ENCODE measurements at places on chromosomes 13 and 19.
A peak's percentile ranks its signal among the peaks of the same experiment; 100 is the strongest.

GRCh38 chr13:28630869-28631268 lies 28.1 kb upstream of the POMP start:
- DNase-seq: no peak

DNA sequence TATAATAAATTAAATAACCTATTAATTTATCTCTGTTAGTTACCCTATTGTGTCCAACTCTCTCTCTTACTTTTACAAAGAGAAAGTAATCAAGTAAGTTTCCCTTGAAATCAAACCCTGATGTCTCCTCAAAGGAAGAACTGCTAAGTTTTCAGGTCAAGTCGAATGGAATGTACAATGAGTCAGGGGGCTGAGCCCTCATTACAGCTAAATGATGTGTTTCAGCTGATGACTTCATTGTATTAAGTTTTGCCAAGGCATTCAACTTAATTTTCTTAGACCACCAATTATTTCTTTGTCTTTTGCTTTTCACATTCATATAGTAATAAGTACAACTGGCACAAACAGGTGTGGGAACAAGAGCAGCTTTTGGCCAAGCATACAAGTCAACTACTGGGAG lies 54.7 kb upstream of the DCT start:
- DNase-seq: no peak

DNA sequence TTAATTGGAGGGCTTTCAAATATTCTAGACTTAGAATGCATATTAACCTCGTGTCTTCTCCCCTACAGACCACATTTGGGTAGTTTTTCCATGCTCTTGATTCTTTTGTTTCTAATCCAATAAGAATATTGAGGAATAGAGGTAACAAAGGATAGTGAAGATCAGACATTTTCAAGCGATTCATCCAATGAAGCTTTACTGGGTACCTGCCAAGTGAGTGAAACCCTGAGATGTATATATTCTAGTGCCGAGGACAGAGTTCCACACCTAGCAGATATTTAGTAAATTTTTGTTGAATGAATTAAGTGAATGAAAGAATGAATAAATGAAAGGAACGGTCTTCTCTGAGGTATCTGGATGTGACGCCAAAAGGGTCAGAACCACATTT lies 442 bp upstream of the RFC3 start:
- DNase-seq: no peak

DNA sequence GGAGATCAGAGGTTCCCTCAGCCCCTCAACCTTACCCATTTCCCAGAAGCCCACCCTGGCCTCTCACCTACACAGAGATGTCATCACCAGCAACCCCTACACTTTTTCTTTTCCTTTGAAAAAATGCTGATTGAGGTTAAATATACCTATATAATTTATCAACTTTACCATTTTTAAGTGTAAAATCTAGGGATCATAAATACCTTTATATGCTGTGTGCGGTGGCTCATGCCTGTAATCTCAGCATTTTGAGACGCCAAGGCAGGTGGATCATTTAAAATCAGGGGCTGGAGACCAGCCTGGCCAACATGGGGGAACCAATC lies 3.1 kb downstream of the KIR2DL4 start:
- DNase-seq: no peak

DNA sequence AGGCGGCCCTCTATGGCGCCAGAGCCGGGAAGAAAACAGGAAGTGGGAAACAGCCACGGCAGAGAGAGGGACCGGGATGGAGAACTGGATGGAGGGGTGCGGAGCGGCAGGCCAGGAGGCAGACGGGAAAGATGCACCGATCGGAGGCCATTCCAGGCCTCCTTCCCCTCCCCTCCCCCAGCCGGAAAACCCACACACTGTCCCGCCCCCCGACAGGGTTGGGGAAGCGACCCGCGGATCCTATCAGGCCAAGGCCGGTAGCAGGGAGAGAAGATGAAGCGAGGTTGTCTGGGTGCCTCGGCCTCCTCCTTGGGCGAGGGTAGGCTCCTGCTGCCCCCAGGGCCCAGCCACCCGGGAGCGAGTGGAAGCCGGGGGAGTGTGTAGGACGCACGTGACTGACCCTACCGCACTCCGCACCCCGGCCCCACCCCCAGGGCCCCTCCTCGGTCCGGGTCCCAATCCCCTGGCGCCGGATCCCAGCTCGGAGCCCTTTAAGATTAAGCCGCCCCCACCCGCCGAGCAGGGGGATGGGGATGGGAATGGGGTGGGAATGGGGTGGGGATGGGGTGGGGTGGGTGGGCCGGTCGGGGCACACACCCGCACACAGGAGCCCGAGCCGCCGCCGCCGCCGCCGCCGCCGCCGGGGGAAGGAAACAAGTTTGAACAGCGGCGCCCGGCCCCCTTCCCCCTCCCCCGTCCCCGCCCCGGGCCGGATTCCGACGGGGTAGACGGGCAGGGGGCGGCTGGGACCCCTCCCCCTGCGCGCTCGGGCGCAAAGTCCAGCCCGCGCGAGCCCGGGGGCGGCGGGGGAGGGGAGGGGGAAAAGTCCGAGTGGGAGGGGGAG lies 1.5 kb downstream of the ERF start:
- peak; percentile 39 for DNase-seq

- DNase-seq: no peak
Measured at GRCh38 chr13:58467176-58467575, 835.6 kb downstream of the PCDH17 start.

DNA sequence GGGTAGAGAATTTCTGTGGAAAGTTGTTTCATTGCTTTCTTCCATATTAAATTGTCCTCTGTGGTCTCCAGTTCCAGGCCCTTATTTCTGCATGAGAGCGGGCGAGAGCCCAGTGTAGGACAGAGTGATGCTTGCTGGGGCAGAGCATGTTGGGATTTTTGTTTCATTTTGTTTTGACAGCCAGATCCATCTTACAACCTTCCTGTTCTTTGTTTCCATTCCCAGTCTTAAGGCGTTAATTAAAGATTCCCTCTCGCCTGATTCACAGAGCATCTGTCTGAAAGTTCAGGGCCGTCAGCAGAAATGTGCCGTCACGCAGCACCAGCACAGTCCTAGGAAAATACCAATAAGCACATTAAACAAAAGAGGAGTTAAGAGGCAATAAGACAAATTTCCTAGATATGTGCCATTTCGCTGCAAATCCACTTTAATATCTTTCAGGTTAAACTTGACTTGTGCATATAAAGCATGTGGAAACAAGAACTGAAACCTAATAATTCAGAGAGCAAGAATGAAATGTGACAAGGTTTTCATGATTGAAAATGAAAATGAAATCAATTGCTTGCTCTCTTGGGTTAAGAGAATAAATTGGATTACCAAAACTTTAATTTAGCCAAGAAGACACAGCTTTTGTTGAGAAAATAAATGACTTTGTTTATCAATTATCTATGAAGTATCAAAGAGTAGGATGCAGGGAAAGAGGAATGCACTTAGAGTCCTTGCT lies 210.7 kb upstream of the SLC10A2 start:
- DNase-seq: no peak

- DNase-seq: no peak
Measured at GRCh38 chr19:54482889-54483288, 9.8 kb upstream of the CDC42EP5 start.

GRCh38 chr13:26053418-26053980 lies 1.7 kb upstream of the SHISA2 start:
- DNase-seq: no peak

GRCh38 chr13:37959284-37959683 lies 89.7 kb upstream of the TRPC4 start:
- DNase-seq: no peak

GRCh38 chr13:20002787-20003186 lies 44.3 kb downstream of the ZMYM2 start:
- DNase-seq: no peak

GRCh38 chr13:97226788-97227627 lies 4.9 kb downstream of the MBNL2 start:
- DNase-seq: no peak

DNA sequence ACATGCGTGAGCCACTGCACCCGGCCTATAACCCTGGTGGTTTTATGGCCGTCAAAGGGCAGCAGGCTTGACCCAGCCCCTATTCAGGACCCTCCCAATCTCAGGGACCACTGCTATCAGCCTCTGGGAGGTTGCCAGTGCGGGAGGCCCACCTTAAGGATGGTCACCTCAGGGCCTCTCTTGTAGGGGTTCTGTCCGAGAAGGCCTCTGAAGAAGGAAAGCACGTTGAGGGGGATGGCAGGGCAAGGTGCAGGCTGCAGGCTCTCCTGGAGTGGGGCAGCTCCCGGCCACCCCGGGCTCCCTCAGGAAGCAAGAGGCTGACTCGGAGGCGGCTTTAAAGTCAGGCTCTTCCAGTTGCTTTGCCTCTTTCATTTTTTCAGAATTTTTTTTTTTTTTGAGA lies 6.0 kb upstream of the GRTP1 start:
- DNase-seq: no peak

DNA sequence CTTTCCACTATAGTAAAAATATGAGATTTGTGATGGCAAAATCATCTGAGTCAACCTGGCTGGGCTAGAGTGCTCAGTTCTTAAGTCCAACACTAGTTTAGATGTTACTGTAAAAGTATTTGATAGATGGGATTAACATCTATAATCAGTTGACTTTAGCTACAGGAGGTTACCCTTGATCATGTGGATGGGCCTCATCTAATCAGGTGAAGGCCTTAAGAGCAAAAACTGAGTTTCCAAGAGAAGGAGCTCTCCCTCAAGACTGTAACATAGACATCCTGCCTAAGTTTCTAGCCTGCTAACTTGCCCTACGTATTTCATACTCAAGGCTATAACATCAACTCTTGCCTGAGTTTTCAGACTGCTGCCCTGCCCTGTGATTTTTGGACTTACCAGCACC lies 132.8 kb downstream of the ENOX1 start:
- DNase-seq: no peak

DNA sequence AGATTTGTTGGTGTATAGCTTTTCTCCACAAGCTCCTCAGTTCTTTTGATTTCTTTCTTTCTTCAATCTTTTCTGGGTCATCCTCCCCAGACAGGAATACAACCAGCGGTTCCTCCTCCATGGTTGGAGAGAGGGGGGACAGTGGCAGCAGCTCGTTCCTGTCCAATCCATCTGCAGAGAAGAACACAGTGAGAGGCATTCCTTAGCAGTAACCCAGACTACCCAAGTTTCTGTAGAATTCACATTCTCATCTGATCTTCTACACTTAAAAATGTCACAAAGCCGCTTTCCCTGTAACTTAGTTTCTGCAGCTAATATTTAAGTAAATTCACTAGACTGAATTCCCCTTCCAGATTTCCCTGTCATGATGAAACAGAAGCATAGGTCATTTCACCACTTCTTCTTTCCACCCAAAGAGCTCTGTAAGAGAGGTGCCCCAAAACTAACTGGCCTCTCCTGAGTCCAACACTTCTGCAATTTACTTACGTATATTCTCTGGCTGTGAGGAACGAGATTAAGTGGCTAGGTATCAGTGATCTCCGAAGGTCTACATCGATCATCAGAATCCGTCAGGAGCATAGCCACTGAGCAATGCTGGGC lies 171.9 kb downstream of the TBC1D4 start:
- no peak for DNase-seq

- no peak for DNase-seq
Measured at GRCh38 chr13:36915896-36916640, 4.0 kb downstream of the SMAD9 start.

DNA sequence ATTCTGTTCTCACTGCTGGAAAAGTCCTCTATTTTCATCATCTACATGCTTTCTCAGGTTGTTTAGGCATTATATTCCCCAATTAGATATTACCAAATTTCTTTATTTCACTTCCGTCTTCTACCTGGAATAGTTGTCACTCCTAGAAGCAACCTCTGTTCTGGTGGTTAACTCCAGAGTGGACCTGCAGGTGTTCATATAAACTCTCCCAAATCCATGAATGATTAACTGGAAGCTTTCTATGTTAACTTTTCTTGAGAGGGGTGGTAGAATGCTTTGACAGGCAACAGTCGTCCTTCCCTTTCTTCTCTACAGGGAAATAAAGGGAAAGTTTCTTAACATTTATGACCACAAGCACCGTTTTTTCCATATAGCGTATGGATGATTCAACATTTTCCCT lies 48.4 kb upstream of the UFM1 start:
- DNase-seq: no peak

- DNase-seq: no peak
Measured at GRCh38 chr19:21127001-21127400, 14.8 kb upstream of the ZNF431 start.

DNA sequence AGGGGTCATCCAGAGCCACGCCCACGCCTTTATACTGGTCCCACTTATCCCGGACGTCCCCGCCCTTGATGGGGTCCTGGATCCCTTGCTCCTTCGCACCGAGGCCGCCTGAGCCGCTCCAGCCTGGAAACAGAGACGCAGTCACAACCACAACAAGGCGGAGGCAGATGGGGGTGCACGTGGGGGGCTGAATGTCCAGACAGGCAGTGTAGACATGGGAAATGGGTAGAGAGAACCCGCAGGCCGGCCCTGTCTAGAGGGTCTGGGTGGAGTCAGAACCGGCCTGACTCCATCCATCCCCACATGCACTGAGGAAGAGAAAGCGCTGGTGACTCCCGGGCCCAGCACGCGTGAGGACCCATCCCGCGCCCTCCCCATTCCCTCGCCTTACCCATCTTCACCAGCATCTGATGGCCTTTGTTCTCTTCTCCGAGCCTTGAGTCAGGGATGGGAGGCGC lies 23.0 kb downstream of the CHERP start:
- no peak for DNase-seq

- DNase-seq: peak; percentile 10
Measured at GRCh38 chr19:42028304-42029216, 34.5 kb upstream of the ATP1A3 start.

- no peak for DNase-seq
Measured at GRCh38 chr13:50762969-50763567, 80.4 kb downstream of the DLEU7 start.

DNA sequence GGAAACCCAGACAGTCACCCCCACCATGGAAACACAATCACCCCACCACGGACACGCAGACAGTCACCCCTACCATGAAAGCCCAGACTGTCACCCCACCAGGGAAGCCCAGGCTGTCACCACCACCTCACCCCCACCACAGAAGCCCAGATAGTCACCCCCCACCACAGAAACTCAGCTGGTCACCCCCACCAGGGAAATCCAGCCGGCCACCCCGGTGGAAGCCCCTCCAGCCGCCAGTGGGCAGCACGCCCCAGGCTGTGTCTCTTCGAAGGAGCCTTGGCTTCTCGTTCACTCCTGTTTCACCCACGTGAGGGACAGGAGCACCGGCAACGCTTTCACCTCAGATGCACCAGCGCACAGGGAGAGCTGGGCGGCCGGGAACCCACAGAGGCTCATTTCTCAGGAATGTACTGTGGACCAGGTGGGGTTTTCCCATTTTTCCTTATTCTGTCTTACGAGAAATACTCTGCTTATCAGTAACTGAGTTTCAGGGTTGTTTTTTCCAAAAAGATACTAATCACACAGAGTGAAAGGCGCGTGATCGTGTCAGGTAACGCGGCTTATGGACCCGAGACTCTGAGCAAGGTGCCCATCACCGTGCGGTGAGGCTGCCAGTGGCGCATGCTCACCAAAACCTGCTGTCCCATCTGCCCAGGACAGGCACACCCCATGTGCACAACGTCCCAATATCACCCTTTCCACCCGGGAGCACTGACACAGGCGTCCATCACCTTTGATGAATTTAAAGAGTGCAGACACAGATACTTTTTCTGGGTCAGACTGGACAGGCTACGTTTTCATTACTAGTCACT lies 28.0 kb downstream of the CARS2 start:
- DNase-seq: no peak

GRCh38 chr13:38685974-38686576 lies 802 bp upstream of the FREM2 start:
- DNase-seq: no peak

All from stimulated activated CD4-positive, alpha-beta T cell treated with anti-CD3 and anti-CD28 coated beads, Interleukin-15, amount 100 ng/mL, for 1 hour (primary cell).